ENCODE measurements at places on chromosomes 3 and 15.

DNA sequence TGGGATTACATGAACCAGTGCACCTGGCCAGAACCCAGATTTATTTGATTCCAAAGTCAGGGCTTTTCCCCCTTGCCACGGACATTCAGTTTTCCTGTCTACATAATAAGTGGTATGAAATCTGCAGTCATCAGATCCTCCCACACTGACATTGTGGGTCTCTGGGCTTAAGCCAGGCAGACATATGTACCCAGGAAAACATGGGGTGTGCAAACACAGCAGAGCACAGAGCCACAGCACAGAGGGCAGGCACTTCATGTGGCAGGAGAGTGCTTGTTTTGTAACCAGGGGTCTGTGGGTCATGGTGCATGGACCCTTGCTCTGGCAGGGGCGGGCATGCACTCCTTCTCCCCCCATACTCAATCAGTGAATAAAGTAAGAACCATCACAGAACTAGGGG is 6.1 kb upstream of the ABTB1 start:
- DNase-seq = no peak

GRCh38 chr15:84783493-84784251 is 33.5 kb upstream of the ALPK3 start:
- no peak for DNase-seq

DNA sequence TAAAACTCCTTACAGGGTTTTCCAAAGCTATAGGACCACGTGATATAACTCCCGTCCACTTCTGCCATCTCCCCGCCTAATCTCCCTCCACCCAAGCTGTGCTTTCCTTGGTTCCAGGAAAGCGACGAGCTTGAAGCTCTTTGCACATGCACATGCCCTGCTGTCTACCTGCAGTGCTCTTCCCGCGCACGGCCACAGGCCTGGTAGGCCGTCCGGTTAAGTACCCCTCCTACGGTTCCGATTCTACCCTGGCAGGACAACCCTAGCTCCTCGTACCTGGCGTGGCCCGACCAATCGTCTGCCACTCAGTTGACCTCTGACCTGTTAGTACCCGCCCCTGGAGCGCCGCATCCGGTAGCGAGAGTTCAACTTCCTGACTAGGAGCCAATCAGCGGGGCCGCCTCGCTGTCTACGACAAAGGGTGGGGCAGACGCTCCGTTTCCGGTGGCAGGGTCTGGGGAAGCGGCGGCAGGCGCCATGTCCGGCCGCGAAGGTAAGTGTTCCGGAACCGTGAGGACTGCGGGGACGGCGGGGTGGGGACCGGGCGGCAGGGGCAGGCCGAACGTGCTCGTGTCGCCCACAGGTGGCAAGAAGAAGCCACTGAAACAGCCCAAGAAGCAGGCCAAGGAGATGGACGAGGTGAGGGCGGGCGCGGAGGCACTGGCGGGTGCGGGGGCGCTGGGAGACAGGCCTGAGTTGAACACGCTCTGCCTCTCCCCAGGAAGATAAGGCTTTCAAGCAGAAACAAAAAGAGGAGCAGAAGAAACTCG is at the start of the genes CCDC51 and TMA7:
Gene CCDC51 (minus strand): TSS at position 300 of the 770 bp plus-strand sequence. CDS start 4,991 bp downstream, outside the sequence.
Gene TMA7 (plus strand): TSS at position 438 of the 770 bp plus-strand sequence. CDS start 40 bp downstream, at position 478.
- DNase-seq = peak; percentile 95

DNA sequence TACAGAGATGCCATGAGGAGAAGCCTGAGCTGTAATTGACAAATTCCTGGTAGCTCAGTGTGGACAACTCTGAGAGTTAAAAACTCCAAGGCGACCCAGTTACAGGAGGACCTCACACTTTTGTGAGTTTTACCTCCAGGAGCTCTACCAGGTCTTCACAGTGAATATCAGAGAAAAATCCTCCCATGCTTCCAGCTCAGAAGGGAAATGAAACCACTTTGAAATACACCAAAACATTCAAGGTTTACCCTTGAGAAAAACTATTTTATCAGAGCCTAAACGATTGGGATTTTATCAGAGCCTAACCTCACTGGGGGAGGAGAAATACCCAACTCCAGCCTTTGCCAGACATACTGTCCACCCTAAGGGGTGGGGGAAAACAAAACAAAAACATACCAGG is 52.4 kb downstream of the MCCC1 start:
- no peak for DNase-seq

- no peak for DNase-seq
Observed at GRCh38 chr3:181134873-181135272, 145.3 kb upstream of the DNAJC19 start.

DNA sequence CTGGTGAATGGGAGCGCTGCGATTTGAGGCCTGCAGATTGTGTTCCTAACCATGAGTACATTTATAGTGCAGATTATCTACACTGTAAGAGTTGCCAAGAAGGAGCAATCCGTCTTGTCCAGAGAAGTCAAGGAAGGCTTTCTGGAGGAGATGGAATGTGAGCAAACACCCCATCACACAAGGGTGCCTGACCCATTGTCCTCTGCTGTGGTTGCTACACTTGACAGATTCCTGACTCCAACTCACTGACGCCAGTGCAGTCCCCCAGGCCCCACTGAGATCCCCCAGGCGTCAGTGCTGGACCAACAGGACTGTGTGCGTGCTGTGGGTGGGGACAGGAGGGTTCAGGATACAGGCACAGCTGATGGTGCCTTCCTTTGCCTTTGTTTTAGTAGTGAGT is 135.9 kb upstream of the TPM1 start:
- DNase-seq = no peak

GRCh38 chr3:79845546-79845945 is 77.7 kb upstream of the ROBO1 start:
- DNase-seq = no peak

DNA sequence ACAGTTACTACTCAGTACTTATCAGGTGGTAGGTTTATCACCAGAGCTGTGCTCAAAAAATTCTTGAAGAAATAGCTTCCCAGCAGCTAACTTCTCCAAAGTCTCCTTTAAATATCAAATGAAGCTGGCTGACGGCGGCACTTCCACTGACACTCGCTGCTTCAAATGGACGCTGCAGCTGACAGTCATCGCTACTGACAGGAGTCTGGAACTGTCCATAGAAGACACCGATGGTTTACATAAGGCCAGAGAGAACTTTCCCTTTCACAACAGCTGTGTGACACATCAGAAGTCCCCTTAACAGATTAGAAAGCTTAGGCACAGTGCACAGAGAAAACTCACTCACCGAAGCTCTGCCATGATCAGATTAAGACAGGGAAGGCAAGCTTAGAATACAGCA is 270.2 kb downstream of the SHOX2 start:
- no peak for DNase-seq

- DNase-seq = no peak
Observed at GRCh38 chr3:184786280-184786941, 25.6 kb upstream of the VPS8 start.

DNA sequence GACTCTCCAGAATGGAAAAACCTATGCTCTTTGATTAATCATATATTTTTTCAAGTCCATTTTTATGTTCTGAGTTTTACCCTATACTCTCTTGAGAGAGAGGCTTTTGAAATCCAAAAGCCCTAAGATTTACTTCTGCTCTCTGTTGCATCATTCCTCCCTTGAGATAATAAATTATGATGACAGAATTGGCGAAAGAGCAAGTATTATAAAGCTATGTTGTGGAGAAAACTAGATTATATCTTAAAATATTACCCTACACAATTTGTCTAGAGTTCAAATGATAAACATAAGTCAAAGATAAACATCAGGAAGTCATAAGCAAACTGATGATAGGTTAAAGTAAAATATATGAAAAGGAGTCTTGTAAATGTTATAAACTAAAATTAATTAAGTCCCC is 293.4 kb upstream of the MME start:
- no peak for DNase-seq
